ENCODE measurements at places on chromosomes 3 and 15.
A peak's percentile ranks its signal among the peaks of the same experiment; 100 is the strongest.

DNA sequence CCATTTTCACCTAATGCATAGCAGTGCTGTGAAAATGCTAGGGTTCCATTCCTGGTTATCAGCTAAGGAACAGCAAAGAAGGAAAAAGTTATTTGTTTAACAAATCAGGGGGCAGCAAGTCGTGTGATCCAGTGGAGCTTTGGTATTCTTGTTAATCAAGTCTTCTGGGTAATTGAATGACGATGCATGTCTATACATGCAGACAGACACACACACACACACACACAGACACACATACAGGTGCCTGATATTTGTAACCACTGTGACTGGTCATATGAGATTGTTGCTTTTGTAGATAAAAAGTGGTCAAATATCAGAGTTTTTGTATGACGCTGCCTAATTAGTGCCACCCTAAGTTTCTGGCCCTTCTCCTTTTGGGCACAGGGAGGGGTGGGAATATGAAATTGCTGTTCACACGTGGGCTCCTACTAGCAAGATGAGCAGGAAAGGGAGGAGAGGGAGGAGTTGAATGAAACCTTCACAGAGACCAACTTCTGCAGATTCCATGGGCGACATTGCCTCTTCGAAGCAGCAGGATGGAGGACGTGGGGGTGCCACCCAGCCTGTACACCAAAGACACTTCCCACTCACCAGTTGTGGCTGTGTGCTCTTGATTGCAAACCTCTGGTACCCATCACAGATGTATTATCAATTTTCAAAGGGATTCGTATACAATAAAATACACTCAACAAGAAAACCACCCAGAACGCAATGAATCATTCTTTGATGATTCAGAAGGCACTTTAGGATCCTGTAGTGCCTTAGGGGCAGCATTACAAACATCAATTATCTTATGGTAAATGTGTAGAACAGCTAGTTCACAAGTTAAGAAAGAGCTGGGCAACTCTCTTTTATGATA is 281.9 kb upstream of the ICE2 start:
- DNase-seq, result peak; percentile 65

DNA sequence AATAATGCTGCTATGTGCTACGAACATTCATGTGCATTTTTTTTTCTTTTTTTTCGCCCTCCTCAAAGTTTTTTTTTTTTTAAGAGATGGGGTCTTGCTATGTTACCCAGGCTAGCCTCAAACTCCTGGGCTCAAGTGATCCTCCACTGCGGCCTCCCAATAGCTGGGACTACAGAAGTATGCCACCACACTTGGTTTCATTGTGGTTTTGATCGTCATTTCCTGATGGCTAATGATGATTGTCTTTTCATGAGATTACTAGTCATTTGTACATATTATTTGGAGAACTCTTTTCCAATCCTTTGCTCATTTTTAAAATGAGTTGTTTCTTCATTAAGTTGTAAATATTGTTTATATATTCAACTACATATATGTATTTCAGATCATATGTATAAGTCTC is 48.8 kb downstream of the FBXO22 start:
- DNase-seq, result peak; percentile 46

- DNase-seq, result no peak
Observed at GRCh38 chr3:24232784-24233183, 261.9 kb downstream of the THRB start.

DNA sequence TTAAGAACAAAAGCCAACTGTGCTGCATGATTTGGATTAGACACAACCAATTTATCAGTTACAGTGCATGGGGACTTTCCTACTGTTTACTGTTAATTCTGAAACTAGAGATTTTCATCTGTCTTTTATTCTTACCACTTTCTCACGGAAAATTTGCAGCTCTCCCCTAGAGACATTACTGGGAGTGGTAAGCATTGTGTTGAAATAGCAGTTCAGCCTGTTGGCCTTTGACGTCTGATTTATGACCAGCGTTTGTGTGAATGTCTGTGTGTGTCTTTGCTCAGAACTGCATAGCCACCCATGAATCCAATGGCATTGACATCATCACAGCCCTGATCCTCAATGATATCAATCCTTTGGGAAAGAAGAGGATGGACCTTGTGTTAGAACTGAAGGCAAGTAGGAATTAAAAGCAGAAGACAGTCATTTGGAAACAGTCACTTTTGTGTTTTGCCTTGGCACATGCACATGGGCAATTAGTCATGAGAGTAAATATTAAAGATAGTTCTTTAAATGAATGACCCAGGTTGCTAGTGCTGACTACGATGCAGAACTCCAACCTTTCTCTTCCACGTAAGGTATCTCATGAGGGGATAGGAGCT is 202.2 kb upstream of the BHLHE40 start:
- peak; percentile 85 for DNase-seq

DNA sequence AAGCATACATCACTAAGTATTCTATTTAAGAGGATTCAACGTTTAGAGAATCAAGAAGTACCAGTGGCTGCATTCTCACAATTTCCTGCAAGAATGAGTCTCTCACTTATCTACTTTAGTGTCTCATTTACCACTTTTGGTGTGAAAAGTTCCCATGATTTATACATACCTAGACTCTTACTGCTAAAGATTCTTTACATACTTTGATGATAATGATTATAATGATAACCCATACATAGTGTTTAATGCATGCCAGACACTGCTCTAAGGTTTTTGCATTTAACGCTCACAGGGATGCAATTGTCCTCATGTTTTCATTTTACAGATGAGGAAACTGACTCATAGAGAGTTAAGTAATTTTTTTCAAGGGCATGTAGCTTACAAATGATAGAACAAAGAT is 133.6 kb downstream of the TMEM108 start:
- DNase-seq, result no peak

Data from activated CD4-positive, alpha-beta T cell treated with anti-CD3 and anti-CD28 coated beads, Interleukin-10, Interleukin-2, amounts not matched to agents 100 ng/mL and 50 ng/mL, durations not matched to agents 16 hours and 8 hours (primary cell).